ENCODE measurements at places on chromosomes 7 and 10.
A peak's percentile ranks its signal among the peaks of the same experiment; 100 is the strongest.

- no peak for DNase-seq
Measured at GRCh38 chr10:132774902-132775863, 10.8 kb downstream of the NKX6-2 start.

- no peak for DNase-seq
Measured at GRCh38 chr7:142381727-142382390, 124.0 kb upstream of the PRSS58 start.

- no peak for DNase-seq
Measured at GRCh38 chr10:119500821-119501220, 41.7 kb downstream of the RGS10 start.

GRCh38 chr10:62687230-62687748, 117.2 kb upstream of the ADO start:
- peak; percentile 67 for DNase-seq

GRCh38 chr7:28318101-28318762, 94.1 kb upstream of the CREB5 start:
- DNase-seq = peak; percentile 21

- DNase-seq = no peak
Measured at GRCh38 chr10:108894402-108895301, 1028.7 kb downstream of the XPNPEP1 start.

- no peak for DNase-seq
Measured at GRCh38 chr10:30979956-30980355, 51.7 kb downstream of the ZNF438 start.

GRCh38 chr7:24602860-24603456, 29.7 kb downstream of the PALS2 start:
- DNase-seq = no peak

DNA sequence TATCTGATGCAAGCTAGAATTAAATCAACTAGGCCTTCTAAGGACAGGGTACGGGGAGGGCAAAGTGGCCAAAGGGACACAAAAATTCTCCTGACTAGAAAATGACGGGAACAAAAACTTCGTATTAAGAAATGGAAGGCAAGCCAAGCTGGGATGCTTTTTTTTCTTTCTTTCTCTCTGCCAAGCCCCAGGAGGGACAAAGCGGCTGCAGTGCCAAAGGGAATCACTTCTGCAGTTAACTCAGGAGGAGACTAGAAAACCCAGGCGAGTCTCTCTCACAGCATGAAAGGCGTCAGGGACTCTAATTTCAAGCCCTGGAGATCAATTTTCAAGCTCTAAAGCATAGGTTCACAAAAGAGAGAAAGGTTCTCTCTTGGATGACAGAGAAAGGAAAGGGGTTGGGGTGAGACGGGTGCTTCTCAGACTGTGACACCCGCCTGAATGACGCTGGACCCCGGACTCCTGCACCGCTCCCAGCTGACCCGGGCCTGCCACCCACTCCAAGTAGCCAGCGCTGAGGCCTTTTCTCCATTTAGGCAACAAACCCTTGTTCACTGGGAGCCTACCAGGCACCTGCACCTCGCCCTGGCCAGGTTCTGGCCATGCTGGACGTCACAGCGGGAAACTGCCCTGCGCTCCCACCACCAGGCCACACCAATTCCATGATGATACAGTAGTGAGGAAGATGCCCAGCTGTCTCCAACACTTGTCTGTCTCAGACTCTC, 56.5 kb downstream of the KIAA1549 start:
- no peak for DNase-seq

- DNase-seq = peak; percentile 27
Measured at GRCh38 chr7:1666823-1667565, 3.1 kb upstream of the ELFN1 start.

- DNase-seq = no peak
Measured at GRCh38 chr7:75813781-75814236, at the start of gene CCL24. TSS of gene CCL24 (minus strand) at chr7:75813806. CDS start at chr7:75813715, 91 bp downstream.

- DNase-seq = no peak
Measured at GRCh38 chr7:10740805-10741204, 232.9 kb upstream of the PHF14 start.

- no peak for DNase-seq
Measured at GRCh38 chr10:23337616-23338015, 7.0 kb downstream of the C10orf67 start.

DNA sequence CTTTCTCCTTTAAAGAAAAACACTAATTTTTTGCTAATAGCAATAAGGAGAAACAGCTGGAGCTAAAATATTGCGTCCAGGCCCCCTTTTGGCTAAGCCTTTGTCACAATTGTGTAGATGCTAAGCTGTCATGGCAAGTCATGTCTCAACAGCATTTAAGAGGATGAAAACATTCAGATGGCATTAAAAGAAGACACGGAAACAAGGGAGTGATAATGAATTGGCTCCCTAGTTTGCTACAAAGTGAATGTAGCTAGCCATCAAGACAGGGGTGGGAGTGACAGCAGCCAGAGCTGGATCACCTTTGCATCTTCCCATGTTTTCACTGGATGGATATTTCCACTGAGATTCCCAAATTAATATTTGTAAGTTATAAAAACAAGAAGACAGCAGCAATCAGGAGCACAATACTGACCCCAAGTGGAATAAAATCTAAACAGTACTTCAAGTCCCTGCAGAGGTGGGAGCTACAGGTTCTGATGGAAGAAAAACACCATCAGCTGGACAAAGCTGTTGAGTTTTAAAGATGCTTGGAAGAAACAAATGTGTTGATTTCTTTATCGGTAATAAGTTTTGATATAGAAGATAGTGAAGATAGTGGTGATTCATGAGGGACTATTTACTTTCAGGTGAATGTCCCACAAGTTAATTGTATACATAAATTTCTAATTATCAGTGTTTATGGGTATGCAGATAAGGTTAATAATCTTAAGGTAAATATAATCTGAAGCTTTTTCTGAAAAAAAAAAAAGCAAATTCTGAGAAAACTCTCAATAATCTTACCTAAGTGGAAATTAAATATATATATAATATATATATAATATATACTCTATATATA, 129.4 kb downstream of the SLC16A9 start:
- DNase-seq = peak; percentile 23

- no peak for DNase-seq
Measured at GRCh38 chr7:5533821-5534367, 110.3 kb upstream of the TNRC18 start.

GRCh38 chr10:101095550-101096213, 33.9 kb downstream of the KAZALD1 start:
- peak; percentile 76 for DNase-seq

GRCh38 chr10:31157123-31158010, 125.7 kb upstream of the ZNF438 start:
- DNase-seq = peak; percentile 17

- no peak for DNase-seq
Measured at GRCh38 chr7:88116235-88116795, 103.5 kb downstream of the SRI start.

GRCh38 chr7:41910940-41911600, 208.2 kb upstream of the INHBA start:
- no peak for DNase-seq

- DNase-seq = peak; percentile 67
Measured at GRCh38 chr10:31604096-31604495, 285.1 kb downstream of the ZEB1 start.

DNA sequence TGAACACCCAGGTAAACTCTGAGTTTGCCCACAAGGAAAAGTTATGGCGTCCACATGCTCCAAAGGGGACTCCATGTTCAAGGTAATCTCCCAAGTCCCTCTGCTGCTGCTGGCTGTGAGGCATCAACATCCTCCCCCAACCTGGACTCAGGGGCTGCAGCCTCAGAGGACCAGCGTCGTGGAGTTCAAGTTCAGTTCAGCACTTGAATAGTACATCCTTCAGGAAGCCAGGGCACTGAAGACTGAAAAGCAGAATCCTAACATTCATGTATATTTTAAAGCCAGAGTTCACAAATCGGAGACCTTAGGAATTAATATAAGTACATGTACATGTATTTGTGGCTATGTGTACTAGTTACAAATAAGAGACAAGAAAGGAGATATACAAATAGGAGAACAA, 90.4 kb downstream of the PTPRE start:
- DNase-seq = no peak

- no peak for DNase-seq
Measured at GRCh38 chr7:1646391-1646790, 23.7 kb upstream of the ELFN1 start.

GRCh38 chr7:111439977-111440376, 122.3 kb downstream of the IMMP2L start:
- DNase-seq = peak; percentile 29

DNA sequence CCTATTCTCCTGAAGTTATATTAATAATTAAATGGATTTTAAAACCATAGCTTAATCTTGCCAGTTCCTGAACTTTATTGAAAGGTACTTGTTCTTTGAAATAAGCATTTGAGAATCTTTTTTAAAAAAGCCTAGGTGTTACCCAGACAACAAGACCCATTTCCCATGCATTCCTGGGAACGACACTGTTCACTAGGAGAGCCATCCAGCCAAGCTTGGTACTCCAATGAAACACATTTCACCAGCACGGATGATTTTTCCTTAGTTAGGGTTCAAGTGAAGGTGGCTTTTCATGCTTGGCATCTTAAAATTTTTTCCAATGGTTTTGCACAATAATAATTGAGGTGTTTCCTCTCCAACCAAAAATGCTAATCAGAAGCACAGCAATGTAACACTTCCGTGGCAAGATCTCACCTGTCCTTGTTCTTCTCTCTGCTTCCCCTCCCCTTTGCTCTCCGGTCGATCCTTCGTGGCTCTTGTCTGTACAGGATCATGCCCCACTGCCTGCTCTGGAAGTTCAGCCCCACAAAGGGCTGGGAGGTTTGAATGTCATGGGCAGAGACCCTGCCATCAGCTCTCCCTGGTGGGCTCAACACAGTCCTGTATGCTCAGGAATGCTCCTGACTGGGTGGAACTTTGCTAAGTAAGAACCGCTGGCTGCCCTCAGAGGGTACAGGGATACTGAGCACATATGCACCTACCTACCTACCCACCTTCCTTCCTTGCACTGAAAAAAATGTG, 69.7 kb upstream of the AQP1 start:
- DNase-seq = no peak

DNA sequence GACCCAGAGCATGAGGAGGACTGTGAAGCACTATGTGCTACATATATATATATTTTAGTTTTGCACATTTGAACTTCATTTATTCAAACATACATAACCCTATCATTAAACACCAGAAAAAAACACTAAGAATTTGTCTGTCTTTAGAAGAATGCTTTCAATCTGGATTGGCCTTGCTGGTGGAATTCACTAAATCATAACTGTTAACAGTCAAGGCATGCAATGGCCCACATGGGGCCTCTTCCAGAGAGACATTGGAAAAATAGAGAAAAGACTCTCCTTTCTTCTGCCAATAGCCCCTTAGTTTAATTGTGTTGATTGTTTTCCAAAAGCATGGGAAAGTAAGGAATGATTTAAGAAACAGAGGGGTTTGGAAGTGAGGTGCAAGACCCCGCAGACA, 77.9 kb downstream of the MRPL32 start:
- no peak for DNase-seq

GRCh38 chr7:45460379-45460778, 113.8 kb upstream of the ADCY1 start:
- no peak for DNase-seq

DNA sequence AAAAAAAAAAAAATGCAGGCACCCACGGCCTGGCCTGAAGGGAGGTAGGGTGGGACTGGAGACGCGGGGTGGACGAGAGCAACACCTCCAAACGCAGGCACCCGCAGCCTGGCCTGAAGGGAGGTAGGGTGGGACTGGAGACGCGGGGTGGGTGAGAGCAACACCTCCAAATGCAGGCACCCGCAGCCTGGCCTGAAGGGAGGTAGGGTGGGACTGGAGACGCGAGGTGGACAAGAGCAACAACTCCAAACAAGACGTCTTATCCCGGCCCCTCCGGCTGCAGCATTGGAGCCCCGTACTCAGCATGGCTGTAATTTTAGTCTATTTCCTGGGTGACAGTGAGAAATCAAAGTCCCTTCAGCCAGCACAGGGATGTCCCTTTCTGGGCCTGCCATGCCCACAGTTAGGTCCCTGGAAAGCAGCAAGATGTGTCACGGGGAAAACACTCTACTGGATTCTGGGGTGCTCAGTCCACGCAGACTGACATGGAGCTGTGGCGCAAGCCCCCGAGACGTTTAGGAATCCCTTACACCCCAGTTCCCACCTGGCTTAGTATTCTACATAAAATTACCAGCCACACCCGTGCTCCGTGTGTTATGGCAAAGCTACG, 119.9 kb downstream of the WDR37 start:
- DNase-seq = no peak

DNA sequence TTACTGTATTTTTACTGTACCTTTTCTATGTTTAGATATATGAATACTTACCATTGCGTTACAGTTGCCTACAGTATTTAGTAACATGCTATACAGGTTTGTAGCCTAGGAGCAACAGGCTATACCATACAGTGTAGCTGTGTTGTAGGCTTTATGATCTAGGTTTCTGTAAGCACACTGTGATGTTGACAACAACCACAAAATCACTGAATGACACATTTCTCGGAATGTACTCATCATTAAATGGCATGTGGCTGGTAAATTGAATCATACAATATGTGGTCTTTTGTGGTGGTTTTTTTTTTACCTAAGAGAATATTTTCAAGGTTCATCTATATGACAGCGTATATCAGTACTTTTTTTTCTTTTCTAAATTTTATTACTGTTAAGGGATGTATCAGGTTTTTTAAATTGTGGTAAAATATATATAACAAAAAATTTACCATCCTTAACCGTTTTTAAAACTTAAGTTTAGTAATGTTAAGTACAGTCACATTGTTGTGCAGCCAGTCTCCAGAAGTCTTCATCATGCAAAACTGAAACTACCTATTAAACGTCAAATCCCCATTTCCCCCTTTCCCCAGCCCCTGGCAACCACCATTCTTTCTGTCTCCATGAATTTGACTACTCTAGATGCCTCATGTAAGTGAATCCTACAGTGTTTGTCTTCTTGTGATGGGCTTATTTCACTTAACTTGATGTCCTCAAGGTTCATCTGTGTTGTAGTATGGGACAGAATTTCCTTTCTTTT, 21.5 kb downstream of the BTAF1 start:
- peak; percentile 85 for DNase-seq

GRCh38 chr10:46299536-46300369, 13.0 kb downstream of the ANTXRL start:
- no peak for DNase-seq

DNA sequence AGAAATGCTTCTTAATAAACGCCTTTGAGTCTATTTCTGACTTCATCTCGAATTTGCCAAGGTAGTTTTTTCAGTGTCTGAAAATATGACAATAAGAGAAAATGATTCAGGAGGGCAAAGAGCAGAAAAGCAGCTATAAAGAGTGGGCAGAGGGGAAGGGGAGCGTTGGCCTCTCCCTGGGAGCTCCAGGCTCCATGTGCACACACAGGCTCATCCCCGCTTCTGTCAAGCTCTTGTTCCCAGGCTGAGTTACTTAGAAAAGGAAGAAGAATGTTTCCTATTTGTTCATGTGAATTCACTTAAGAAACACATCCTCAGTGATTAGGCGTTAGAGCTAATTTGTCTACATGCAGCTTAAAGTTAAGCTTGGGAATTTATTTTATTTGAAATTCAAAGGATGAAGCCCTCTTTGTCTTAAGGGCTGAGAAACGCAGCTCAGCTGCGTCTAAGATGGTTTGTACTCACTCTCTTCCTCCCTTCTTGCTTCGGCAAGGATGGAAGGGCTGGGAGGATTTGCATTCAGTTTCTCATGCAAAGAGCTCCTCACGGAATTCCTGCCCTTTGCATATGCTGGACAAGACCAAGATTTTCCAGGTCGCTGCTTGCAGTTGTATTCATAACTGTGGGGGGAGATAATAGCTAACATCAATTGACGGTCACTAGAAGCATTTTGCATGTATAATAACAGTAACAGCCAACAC, 29.0 kb upstream of the ATXN7L1 start:
- no peak for DNase-seq

Data from ELR (cell line).